ENCODE measurements at places on chromosomes 6 and 20. TPM values are rescaled to one million over a fixed set of nuclear protein-coding genes. Genes with fewer than 3 reads are reported as not detected.

DNA sequence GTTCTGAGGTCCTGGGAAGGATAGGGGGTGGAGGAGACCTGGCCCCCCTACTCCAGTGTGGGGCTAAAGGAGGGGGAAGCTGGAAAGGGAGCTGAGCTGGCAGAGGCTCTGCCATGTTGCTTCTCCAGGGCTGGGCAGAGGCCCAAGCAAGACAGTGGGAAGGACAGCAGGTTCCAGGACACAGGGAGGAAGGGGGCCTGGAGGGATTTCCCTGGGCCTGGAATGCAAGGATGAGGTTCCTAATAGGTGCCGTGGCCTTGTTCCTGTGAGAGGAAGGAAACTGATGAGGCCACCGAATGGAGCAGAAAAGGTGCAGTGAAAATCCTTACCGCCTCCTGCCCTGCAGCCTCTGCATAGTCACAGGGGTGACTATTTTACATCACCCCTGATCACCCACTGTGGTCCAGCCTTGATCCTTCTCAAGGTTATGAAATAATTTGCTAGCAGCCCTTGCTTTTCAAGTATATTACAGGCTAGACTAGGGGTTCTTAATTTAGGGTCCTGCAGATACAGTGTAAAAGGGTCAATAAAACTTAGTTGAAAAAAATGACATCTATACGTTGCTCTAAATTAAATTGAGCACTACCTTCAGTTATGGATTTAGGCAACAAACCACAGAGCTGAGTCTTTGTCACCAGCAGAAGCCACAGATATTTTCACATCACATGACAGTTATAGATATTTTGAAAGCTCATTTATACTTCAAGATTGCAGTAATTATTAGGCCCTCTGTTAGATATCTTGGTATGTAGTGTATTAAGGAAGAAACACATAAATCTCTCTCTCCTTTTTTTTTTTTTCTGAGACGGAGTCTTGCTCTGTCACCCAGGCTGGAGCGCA, 45.7 kb upstream of the RNF24 start:
- H3K4me3 ChIP-seq: no peak overlapping the region
- no peak for DNase-seq
- H3K27ac ChIP-seq: no peak overlapping the region
- H3K36me3 ChIP-seq: no peaks in the 10 kb centered on the region

DNA sequence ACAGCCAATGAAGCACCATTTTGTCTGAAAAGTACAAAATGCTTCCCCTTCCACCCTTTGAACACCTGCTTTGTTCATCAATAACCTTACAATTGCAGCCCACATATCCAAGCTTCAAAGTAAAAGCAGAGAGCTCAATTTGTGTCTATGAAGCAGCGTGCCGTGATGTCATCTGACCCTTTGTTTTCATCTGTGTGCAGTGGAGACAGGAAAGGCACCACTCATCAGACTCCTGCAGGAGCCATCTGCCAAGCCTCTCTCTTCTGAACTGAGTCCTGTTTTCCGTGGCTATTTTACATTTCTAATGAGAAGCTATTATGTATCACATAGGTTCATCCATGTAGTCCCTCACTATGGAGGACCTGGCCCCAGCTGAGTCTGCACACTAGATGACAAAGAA, 7.5 kb upstream of the LY86 start:
- no peak overlapping the region for H3K4me3 ChIP-seq
- H3K27me3 ChIP-seq: no peaks in the 10 kb centered on the region
- H3K27ac ChIP-seq: no peak overlapping the region
- no peaks in the 10 kb centered on the region for H3K4me1 ChIP-seq
- DNase-seq: no peak

GRCh38 chr6:46014511-46015118, 1.0 kb downstream of the CLIC5 start:
- DNase-seq: no peak
- H3K27me3 ChIP-seq: peaks cover 79% of the 10 kb centered on the region
- H3K36me3 ChIP-seq: no peaks in the 10 kb centered on the region
- H3K4me1 ChIP-seq: peaks cover 4% of the 10 kb centered on the region
- no peak overlapping the region for H3K27ac ChIP-seq

DNA sequence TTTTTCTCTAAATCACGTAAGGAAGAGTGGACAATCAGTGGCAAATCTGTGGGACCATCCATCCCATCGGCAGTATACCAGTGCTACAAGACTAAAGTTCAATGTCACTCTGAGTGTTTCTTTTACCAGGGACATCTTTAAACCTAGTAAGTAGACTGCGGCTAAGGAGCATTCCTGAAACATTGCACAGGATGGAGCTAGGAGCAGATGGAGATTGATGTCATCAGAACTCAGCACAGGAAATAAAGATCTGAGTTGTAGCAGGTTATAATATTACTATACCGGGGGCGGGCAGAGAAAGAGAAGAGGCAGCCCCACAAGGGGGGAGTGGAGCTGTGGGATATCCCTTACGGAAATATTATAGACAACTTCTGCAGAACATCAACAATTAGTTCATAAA, 162.1 kb downstream of the MTFR2 start:
- no peak overlapping the region for H3K4me3 ChIP-seq
- H3K27ac ChIP-seq: no peak overlapping the region
- H3K4me1 ChIP-seq: no peaks in the 10 kb centered on the region
- DNase-seq: no peak
- H3K27me3 ChIP-seq: no peaks in the 10 kb centered on the region

SOBP gene
- 3.3 TPM for total RNA-seq

IPCEF1 gene
- 1.6 TPM for total RNA-seq

PPP1R3G gene
- total RNA-seq: 0.24 TPM

GMEB2 gene
- 12.8 TPM for total RNA-seq

DNA sequence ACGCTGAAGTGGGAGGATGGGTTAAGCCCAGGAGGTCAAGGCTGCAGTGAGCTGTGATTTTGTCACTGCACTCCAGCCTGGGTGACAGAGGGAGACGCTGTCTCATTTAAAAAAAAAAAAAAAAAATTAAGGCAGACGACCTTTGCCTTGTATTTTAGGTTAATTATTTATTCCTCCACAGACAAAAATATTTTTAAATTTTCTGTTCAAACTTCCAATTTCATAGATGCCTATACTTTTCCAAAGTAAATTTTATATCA, 6.3 kb upstream of the SMIM28 start:
- no peak overlapping the region for H3K4me3 ChIP-seq
- no peak for DNase-seq
- no peak overlapping the region for H3K27ac ChIP-seq

GRCh38 chr20:42338294-42339201, 720.4 kb upstream of the CHD6 start:
- no peaks in the 10 kb centered on the region for H3K4me1 ChIP-seq
- no peak overlapping the region for H3K27ac ChIP-seq

- DNase-seq: no peak
- H3K27me3 ChIP-seq: peaks cover 10% of the 10 kb centered on the region
- H3K27ac ChIP-seq: no peak overlapping the region
- no peaks in the 10 kb centered on the region for H3K36me3 ChIP-seq
Measured at GRCh38 chr6:46985943-46986342, 56.2 kb downstream of the ADGRF1 start.

MYCT1 gene
- not detected for total RNA-seq

IMPG1 gene
- total RNA-seq: not detected

EMILIN3 gene
- 1.7 TPM for total RNA-seq

SNRPB gene
- 522 TPM for total RNA-seq

DNA sequence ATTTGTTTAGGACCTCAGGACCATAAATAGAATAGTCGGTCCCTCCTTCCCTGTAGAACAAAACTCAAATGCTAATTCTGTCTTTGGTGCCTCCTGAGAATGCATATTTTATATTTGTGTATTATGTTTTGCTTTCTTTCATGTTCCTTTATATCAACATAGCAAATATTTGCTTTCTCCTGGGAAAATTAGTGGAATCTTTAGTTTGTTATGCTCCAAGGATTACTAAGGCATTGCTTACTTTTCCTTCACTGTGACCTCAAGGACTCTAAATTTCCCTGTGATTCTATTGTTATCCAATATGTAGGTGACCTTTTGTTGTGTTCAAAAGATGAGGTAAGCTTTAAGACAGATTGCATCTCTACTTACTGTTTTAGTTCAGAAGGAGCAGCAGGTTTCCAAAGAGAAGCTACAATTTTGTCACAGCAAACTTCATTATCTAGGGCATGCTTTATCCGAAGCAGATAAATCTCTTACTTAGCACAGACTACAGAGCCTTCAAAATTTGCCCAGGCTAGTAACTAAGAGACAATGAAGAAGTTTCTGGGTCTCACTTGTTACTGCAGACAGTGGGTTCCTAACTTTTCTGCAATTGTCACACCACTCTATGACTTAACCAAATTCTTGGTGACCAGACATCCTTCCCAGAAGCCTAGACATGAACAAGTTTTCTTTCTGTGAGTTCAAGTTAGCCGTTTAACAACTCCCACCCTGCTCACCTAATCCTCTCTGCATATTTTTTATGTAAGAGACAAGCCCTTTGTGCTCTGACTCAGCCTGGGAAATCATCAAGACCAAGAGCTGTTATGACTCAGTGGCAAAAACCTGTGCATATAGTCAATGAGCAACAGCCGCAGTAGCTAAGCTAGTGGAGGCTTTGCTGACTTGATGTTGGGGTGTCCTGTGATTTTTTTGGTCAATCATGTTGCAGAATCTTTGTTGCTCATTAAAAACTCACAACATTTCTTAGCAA, 378.8 kb downstream of the QKI start:
- no peaks in the 10 kb centered on the region for H3K4me1 ChIP-seq
- H3K27me3 ChIP-seq: no peaks in the 10 kb centered on the region
- peak; percentile 6 for DNase-seq
- H3K4me3 ChIP-seq: no peak overlapping the region
- no peaks in the 10 kb centered on the region for H3K36me3 ChIP-seq

DNA sequence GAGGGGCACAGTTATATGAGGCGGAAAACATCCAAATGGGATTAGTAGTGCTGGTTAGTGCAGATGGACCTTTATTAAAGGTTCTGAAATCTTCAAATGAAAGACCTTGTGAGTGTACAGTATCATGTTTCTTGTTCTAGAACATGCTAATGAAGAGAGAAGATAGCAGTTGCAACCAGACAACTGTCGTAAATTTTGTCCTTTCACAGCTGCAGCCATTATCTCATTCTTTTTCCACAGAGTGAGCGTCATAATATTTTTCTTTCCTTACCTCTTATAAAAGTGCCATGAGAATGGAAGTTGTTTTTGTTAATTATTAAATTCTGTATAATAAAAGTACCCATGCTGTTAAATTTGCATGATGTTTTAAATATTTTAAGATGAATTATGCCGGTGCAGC, 4.4 kb upstream of the C6orf163 start:
- H3K27ac ChIP-seq: no peak overlapping the region
- peak; percentile 11 for DNase-seq
- H3K27me3 ChIP-seq: no peaks in the 10 kb centered on the region
- no peak overlapping the region for H3K4me3 ChIP-seq

- no peaks in the 10 kb centered on the region for H3K36me3 ChIP-seq
- H3K27me3 ChIP-seq: peaks cover 7% of the 10 kb centered on the region
- H3K4me1 ChIP-seq: peaks cover 9% of the 10 kb centered on the region
- no peak overlapping the region for H3K27ac ChIP-seq
- no peak overlapping the region for H3K4me3 ChIP-seq
Measured at GRCh38 chr6:144155529-144155928, 5.2 kb downstream of the STX11 start.

DNA sequence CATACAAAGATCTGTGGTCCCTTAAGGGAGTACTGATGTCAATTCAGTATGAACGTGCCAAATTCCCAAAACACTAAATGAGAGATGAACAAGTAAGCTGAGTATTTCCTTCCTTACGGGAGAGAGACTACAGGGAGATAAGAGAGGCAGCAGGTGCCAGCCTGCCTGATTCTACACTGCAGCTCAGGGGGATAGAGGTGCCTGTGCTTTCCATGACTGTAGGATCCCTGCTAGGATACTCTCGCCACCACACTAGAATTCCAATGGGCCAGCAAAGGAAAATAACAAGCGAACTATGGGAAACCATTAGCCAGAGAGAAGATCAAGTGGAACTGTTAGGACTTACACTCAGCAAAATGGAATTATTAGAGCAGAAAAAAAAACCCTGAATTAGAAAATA, 198.5 kb upstream of the BTBD3 start:
- H3K27me3 ChIP-seq: peaks cover 4% of the 10 kb centered on the region
- no peak overlapping the region for H3K27ac ChIP-seq
- no peak for DNase-seq

DNA sequence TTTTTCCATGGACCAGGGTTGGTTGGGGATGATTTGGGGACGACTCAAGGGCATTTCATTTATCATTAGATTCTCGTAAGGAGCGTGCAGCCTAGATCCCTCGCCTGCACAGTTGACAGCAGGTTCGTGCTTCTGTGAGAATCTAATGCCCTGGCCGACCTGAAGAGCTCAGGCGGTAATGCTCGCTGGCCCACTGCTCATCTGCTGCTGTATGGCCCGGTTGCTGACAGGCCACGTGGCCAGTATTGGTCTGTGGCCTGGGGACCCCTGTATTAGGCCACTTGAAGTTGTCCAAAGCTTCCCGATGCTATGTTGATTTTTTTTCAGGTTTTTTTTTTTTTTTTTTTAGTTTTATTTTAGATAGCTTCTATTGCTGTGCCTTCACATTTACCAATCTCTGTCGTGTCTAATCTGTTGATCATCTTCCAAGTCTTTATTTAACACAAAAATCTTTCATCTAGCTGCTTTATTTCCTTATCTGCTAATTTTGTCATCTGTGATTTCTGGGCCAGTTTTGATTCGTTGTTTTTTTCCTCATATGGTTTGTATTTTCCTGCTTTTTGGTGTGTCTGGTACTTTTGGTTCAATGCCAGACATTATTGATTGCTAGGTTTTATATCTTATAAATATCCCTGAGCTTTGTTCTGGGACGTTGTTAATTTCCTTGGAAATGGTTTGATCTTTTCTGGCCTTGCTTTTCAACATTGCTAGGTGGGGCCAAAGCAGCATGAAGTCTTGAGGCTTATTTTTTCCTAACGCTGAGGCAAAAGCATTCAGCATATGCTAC, 41.1 kb downstream of the DYNLT1 start:
- no peaks in the 10 kb centered on the region for H3K4me1 ChIP-seq
- H3K27me3 ChIP-seq: no peaks in the 10 kb centered on the region
- DNase-seq: no peak

GRCh38 chr6:159217595-159218275, 48.5 kb downstream of the FNDC1 start:
- no peaks in the 10 kb centered on the region for H3K36me3 ChIP-seq
- H3K4me1 ChIP-seq: no peaks in the 10 kb centered on the region
- peaks cover 4% of the 10 kb centered on the region for H3K27me3 ChIP-seq
- no peak overlapping the region for H3K4me3 ChIP-seq
- H3K27ac ChIP-seq: no peak overlapping the region
- DNase-seq: peak; percentile 68

GRCh38 chr6:106114492-106114891, 28.4 kb downstream of the PRDM1 start:
- no peak overlapping the region for H3K4me3 ChIP-seq
- no peaks in the 10 kb centered on the region for H3K4me1 ChIP-seq
- no peak overlapping the region for H3K27ac ChIP-seq
- no peak for DNase-seq
- no peaks in the 10 kb centered on the region for H3K27me3 ChIP-seq

DNA sequence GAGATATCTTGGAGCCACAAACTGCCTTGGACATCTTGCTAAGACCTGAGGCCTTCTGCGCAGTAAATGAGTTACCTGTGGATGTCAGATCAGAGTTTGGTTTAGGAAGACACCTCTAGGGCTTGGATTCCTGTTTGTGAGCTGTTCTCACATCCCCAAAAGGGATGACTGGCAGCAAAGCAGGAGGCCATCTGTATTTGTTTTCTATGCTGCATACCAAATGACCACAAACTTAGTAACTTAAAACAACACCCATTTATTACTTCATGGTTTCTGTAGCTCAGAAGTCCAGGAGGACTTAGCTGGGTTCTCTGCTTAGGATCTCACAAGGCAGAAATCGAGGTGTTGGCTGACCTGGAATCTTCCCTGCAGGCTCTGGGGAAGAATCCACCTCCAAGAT, 116.7 kb downstream of the UNC5CL start:
- no peaks in the 10 kb centered on the region for H3K36me3 ChIP-seq
- no peaks in the 10 kb centered on the region for H3K4me1 ChIP-seq
- no peak overlapping the region for H3K27ac ChIP-seq
- no peaks in the 10 kb centered on the region for H3K27me3 ChIP-seq

Measured in A673 (cell line).